ENCODE measurements at places on chromosomes 5 and 9.

DNA sequence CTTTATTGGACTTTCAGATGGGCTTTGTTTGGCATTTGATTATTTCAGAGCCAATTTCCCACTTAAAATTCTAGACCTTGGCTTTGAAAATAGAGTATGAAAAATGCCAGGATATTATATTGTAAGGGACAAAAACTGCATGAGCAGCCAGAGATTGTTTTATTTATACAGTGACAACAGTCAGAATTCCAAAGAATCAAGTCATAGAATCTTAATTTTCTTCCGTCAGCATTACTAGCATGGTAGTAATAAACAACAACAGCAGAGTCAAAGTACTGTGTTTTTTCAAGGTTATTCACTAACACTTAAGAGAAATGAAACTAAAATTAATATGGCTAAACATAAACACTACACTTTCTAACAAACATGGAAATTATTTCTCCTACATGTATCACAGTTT lies 52.2 kb downstream of the MLLT3 start:
- DNase-seq, result no peak

DNA sequence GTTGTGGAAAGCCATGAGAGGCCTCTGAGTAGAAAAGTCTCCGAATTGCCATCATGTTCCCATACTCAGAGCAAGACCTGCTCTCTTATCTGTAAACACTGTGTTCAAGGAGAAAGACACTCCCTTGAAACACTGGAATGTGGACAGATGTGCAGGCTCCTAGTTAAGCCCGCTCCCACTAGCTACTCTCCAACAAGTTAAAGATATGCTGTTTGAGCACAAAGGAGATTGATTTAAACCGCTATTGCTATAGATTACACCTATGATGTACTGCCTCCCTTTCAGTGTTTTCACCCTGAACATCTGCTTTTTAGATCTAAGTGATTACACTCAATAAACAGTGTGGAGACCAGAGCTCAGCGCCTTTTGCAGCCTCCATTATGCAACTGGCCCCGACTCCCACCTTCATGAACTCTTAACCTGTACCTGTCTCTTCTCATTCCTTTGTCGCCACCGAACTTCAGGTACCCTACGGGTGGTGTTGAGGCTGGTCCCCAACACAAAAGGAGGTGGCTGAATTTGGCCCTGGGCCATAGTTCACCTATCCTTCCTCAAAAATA lies 47.5 kb downstream of the TMEM245 start:
- no peak for DNase-seq

- DNase-seq, result no peak
These were observed 214.7 kb downstream of the GAS1 start for GRCh38 chr9:86732514-86733171.

DNA sequence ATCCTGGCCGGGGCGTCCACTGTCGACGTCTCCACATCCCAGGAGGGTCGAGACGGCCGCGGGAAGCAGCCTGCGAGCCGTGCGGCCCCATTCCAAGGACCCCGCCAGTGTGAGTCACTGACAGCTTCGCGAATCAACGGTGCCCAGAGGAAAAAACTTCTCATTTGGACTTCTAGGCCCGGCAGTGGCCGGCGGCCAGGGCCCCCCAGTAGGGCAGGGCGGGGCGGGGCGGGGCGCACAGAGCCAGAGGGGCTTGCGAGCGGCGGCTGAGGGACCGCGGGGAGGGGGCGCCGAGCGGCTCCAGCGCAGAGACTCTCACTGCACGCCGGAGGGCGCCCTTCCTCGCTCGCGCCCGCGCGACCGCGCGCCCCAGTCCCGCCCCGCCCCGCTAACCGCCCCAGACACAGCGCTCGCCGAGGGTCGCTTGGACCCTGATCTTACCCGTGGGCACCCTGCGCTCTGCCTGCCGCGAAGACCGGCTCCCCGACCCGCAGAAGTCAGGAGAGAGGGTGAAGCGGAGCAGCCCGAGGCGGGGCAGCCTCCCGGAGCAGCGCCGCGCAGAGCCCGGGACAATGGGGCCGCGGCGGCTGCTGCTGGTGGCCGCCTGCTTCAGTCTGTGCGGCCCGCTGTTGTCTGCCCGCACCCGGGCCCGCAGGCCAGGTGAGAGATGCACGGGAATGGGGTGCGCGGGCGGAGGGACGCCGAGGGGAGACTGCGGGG lies at the start of gene F2R:
TSS of gene F2R (plus strand) at position 391 of the 720 bp plus-strand sequence. CDS start at position 573, 182 bp downstream.
- peak; percentile 78 for DNase-seq

GRCh38 chr5:125429498-125429897 lies 683.1 kb upstream of the ZNF608 start:
- no peak for DNase-seq

- no peak for DNase-seq
These were observed 61.2 kb upstream of the GCNT4 start for GRCh38 chr5:75113354-75114113.

- no peak for DNase-seq
These were observed 82.6 kb downstream of the CETN3 start for GRCh38 chr5:90326995-90327394.

GRCh38 chr5:108529381-108529780 lies 147.5 kb upstream of the FBXL17 start:
- DNase-seq, result no peak

DNA sequence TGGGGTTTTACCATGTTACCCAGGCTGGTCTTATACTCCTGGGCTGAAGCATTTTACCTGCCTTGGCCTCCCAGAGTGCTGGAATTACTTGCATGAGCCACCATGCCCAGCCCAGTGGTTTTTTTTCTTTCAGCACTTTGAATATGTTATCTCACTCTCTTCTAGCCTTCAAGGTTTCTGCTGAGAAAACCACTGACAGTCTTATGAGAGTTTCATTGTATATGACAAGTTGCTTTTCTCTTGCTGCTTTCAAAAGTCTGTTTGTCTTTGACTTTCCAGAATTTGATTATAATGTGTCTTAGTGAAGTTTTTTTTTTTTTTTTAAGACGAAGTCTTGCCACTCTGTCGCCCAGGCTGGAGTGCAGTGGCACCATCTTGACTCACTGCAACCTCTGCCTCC lies 43.1 kb upstream of the BNIP1 start:
- no peak for DNase-seq

DNA sequence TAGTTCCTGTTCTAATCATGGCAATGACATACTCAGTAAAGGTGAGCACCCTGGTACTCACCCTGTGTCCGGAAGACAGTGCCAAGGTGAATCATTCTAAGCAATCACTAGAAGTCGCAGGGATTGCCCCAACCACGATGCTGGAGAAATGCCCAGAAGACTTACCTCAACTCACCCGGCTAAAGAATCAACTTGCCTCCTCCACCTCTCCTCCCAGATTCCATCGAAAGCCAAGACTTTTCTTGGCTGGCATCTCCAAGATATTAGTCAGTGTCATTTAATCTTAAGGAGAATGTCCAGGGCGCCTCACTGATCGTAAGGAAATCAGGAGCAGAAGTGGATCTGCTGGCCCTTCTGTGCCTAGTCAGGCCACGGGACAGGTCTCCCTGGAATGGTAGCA lies 204.9 kb downstream of the ERCC6L2 start:
- no peak for DNase-seq

- no peak for DNase-seq
These were observed 111.3 kb downstream of the FBXO4 start for GRCh38 chr5:42036379-42036778.

GRCh38 chr5:39775086-39775796 lies 350.5 kb upstream of the DAB2 start:
- no peak for DNase-seq

DNA sequence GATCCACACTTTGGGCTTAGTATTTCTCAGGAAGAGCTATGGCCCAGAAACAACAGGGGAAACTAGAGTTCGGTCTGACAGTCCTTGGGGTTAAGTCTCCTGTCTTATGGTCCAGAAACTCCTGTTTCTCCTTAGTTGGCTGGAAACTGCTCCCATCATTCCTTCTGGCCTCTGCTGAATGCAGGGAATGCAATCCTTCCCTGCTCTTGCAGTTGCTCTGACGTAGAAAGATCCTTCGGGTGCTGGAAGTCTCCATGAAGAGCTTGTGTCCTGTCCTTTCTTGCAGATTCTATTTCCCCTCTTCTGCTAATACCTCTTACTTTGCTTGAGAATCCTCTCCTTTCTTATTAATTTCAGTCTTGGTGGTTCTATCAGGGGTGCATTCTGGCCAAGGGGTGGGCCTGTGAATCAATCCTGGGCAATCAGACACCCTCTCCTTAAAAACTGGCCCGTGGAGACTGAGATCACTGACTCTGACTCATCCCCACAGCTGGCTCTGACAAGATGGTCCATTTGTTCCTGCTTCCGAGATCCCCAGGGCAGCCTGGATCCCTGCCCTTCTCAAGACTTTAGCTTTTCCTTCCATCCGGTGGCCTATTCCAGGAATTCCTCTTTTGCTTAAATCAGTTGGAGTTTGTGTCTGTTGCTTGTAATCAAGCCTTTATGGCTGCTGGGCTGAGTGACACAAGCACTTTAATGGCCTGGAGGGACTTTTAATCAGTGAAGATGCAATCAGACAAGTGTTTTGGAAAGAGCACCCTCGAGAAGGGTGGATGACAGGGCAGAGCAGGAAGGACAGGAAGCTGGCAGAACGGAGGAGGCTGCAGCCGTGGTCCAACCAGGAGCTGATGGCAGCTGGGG lies 23.7 kb downstream of the PTGS1 start:
- no peak for DNase-seq

- DNase-seq, result no peak
These were observed 233.3 kb downstream of the PCSK1 start for GRCh38 chr5:96199713-96200183.

GRCh38 chr5:79947567-79947966 lies 43.5 kb downstream of the MTX3 start:
- no peak for DNase-seq

DNA sequence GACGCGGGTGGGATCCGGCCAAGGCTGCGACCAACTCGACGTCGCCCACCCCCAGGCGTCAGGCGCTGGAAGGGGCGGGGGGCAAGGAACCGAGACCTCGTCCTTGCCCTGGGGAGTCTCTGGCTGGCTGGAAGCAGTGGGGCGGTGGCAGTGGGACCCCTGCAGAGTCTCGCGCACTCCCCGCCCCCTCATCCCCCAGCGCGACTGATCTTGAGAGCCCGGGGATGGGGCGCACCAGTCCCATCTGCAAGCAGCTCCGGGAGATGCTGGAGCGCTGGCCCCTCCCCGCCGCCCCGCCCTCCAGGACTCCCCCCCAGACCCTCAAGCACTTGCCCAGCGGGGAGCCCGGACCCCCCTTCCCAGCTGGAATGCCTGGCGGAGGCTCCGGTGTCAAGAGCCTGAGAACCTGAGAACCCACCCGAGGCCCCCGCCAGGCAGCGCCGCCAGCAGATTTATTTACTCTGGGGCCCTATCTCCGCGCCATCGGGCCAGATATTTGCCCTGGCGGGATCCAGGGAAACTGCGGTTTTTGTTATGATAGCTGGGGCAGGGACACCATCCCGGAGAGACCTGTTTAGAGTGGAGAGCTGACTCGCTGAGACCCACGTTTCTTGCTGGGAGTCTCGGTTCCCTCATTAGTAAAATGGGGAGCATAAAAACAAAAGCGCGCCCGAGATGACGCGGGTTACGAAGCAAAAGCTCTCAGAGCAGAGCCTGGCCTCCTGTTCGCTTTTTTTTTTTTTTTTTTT lies 1.2 kb downstream of the PRRT1B start:
- DNase-seq, result no peak

GRCh38 chr9:101481261-101481660 lies 45.7 kb upstream of the ALDOB start:
- no peak for DNase-seq

DNA sequence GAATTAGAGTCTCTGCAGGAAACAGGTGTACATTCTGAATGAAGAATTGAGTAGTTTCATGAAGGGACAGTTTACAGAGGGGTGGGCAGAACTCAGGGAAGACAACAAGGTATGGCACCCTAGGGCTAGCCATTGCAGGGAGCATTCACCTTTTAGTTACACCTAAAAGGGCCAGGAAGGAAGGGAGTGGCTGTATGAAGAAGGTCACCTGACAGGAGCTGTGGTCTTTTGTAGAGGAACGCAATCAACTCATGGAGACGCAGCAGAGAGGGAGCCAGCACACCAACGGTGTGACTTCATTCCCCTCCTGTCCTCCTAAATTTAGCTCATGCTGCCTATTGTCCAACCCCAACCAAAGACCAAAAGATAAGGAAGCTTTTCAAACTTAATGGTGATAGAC lies 12.7 kb upstream of the ZCCHC7 start:
- no peak for DNase-seq

DNA sequence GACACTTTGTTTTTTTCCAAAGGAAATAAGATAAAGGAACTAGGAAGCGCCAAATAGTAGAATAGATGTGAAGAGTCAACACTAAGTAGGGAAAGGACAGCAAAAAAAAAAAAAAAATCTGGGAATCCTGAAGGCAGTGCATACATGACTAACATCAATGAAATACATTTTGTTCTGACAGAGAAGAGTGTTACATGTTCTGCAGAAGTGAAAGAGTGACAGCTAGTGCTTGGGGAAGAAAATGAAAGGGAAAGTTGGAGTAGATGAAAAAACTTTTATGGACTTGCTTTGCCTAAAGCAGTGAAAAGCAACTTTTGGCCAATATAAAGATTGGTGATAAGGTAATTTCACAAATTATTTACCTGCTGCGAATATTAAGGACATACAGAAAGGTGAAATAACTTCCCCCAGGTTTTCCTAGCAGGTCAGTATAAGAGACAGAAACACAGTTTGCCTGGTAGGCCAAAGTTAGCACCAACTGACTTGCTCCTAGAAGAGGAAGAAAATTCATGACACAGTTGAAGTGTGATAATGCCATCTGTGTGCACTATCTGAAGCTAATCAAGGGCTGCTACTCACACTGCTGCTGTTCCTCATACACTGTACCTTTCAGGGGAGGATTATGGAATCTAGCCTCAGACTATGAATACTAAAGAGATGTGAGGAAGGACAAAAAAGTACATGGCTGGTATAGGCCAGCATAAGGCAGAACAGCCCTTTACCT lies 38.6 kb downstream of the RANBP6 start:
- no peak for DNase-seq

DNA sequence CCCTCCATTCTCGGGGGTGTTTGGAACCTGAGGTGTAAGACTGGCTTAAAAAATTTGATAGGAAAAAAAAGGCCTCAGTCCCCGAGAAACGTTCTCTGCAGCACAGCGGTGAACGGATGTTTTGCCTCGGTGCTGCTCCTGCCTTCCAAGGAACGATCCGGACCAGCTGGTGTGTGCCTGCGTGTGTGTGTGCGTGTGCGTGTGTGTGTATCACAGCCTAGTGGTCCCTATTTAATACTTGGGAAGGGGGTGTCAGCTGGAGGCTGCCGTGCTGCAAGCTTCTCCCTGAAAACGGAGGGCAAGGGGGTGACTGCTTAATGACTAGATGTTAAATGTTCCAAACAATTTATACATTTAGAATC lies 76.9 kb downstream of the LHX2 start:
- DNase-seq, result no peak

- DNase-seq, result no peak
These were observed 28.1 kb upstream of the TCF7 start for GRCh38 chr5:134086225-134086942.

DNA sequence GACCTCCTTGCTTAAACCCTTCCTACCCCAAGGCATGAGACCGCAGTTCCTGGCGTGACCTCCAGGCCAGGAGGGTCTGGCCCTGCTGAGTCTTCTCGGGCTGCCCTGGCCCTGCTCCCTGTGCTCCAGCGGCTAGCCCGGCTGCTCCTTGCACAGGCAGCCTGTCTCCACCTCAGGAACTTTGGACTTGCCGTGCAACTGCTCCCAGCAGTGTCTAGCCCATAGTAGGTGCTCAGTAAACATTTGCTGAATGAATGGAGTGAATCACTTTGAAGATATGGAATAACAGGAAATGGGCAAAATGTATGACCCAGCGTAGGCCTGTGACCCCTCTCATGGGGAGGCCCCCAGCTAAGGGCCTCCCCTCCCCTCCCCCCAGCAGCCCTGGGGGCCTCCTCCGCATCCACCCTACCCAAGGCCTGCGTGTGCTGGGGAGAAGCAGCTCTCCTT lies 127.1 kb downstream of the ZNF354C start:
- DNase-seq, result no peak

- no peak for DNase-seq
These were observed 796.4 kb upstream of the ACO1 start for GRCh38 chr9:31588006-31588405.
